ENCODE measurements at places on chromosomes 13 and 19.
A peak's percentile ranks its signal among the peaks of the same experiment; 100 is the strongest.

- no peaks in the 10 kb centered on the region for H3K36me3 ChIP-seq
- H3K27ac ChIP-seq, result no peak overlapping the region
- H3K27me3 ChIP-seq, result no peaks in the 10 kb centered on the region
Observed at GRCh38 chr13:105984236-105984635, 551.2 kb downstream of the EFNB2 start.

GRCh38 chr19:14412996-14413692 is 6.0 kb downstream of the DDX39A start:
- peaks cover 34% of the 10 kb centered on the region for H3K36me3 ChIP-seq
- peaks cover 44% of the 10 kb centered on the region for H3K4me1 ChIP-seq
- DNase-seq, result no peak
- H3K27ac ChIP-seq, result no peak overlapping the region
- no peaks in the 10 kb centered on the region for H3K27me3 ChIP-seq

- H3K4me3 ChIP-seq, result no peak overlapping the region
- H3K27ac ChIP-seq, result peak overlapping the region; percentile 33
- H3K4me1 ChIP-seq, result peaks cover 29% of the 10 kb centered on the region
- H3K27me3 ChIP-seq, result no peaks in the 10 kb centered on the region
- DNase-seq, result no peak
Observed at GRCh38 chr13:48746821-48747220, 93.1 kb downstream of the CYSLTR2 start.

DNA sequence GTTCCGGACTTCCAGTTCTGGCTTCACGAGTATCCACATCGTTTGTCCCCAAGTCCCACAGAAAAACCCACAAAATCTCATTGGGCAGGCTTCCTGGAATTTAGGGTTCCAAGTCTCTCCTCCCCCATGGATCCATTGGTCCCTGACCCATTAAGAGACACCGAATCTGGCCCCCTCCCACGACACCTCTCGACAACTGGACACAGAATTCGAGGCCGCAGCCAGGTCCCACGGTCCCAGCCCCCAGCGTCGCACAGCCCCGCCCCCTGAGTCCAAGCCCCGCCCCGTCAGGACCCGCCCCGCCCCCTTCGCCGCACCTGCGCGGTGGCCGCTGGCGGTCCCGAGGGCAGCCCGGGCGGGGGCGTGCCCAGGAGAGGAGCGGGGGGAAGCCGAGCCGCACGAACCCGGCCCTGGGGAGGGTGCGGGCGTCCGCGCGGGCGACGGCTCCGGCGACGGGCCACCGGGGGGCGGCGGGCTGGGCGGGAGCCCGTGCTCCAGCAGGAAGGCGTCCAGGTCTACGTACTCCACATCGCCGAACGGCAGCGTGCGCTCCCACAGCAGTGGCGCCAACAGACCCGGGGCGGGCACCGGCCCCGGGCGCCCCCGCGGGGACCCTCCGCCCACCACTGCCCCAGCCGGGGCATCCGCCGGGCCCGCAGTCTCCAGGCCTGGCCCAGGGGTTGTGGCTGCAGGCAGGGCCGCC is 1.8 kb downstream of the DBP start:
- DNase-seq, result peak; percentile 84
- peaks cover 72% of the 10 kb centered on the region for H3K4me1 ChIP-seq
- H3K27ac ChIP-seq, result peak overlapping the region; percentile 96

DNA sequence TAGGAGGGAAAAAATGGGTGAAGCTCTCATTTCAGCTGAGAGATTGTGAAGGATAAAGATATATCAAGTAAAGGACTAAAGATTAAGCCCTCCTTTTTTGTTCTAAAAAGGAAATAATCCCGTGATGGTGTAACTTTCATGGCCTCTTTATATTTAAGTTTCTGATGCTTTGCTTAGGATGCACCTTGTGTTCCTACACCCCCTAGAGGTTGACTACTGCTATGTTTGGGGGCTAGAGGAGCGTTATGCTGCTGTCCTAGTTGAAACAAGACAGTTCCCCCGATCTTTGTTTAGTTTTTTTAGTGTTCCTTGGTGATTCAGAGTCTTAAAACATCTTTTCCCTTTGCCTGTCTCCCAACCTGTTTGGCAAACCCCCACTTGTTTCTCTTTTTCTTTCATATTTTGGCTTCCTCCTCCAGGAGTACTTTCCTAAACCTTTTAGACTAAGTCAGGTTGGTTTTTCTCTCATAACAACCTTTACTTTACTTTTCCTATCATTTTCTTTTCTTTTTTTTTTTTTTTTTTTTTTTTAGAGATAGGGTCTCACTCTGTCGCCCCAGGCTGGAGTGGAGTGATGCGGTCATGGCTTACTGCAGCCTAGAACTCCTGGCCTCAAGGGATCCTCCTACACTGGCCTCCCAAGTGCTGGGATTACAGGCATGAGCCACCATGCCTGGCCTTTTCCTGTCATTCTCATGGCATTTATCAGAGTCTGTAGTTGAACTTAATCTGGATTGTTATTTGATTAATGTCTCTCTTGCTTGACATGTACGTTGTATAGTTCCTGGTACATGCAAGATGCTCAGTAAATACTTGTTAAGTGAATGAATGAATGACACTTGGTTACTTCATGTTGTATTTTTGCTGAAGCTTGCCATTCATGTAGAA is 2.8 kb downstream of the UBA2 start:
- H3K4me1 ChIP-seq, result peaks cover 34% of the 10 kb centered on the region
- H3K27me3 ChIP-seq, result no peaks in the 10 kb centered on the region
- H3K27ac ChIP-seq, result peak overlapping the region; percentile 98
- H3K36me3 ChIP-seq, result peaks cover 33% of the 10 kb centered on the region
- peak overlapping the region; percentile 92 for H3K4me3 ChIP-seq

GRCh38 chr13:106186366-106187030 is 349.0 kb downstream of the EFNB2 start:
- H3K27me3 ChIP-seq, result no peaks in the 10 kb centered on the region
- no peak overlapping the region for H3K4me3 ChIP-seq
- no peaks in the 10 kb centered on the region for H3K36me3 ChIP-seq
- H3K27ac ChIP-seq, result no peak overlapping the region
- DNase-seq, result no peak

GRCh38 chr19:56840451-56841192 is at the start of the genes PEG3 and ZIM2:
Gene PEG3, minus strand, starts transcription at chr19:56840726. Its CDS starts 16,071 bp downstream, at chr19:56824655.
Gene ZIM2, minus strand, starts transcription at chr19:56840726. Its CDS starts 16,449 bp downstream, at chr19:56824277.
- DNase-seq, result peak; percentile 67
- peaks cover 4% of the 10 kb centered on the region for H3K27me3 ChIP-seq
- H3K36me3 ChIP-seq, result no peaks in the 10 kb centered on the region
- H3K27ac ChIP-seq, result peak within 1 kb of the TSS; percentile 53
- peaks cover 7% of the 10 kb centered on the region for H3K4me1 ChIP-seq

DNA sequence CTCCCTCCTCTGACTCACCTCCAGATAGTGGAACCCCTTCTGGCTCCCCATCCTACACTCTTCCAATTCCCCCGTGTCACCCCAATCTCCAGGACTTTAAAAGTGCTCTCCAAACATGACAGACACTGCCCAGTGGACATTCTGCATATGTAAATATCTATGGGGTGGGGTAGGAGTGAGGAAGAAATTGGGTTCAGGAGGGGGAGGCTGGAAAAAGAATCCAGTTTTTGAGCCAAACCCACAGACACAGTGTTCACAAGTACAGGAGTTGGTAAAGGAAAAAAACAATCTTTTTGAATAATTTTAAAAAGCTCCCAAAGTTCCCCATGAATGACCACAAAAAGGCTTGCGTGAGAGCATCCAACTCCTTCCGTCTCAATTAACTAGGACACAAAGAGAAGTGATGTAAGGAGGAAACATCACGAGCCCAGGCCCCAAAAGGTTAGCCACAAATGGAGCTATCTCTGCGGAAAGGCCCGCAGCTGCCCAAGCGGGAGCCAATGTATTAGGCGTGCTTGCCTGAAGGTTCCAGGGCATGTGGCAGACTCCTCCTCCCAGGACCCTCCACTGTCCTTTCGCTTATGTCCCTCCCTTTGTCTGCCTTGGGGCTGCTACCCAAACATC is 18.0 kb downstream of the ZC3H4 start:
- no peak overlapping the region for H3K4me3 ChIP-seq
- H3K4me1 ChIP-seq, result peaks cover 46% of the 10 kb centered on the region
- H3K27me3 ChIP-seq, result no peaks in the 10 kb centered on the region
- DNase-seq, result no peak

GRCh38 chr13:75398072-75398471 is 83.9 kb downstream of the TBC1D4 start:
- peak overlapping the region; percentile 22 for H3K27ac ChIP-seq
- no peak overlapping the region for H3K4me3 ChIP-seq
- no peaks in the 10 kb centered on the region for H3K36me3 ChIP-seq

- no peaks in the 10 kb centered on the region for H3K4me1 ChIP-seq
- no peak for DNase-seq
- H3K27me3 ChIP-seq, result no peaks in the 10 kb centered on the region
- H3K36me3 ChIP-seq, result no peaks in the 10 kb centered on the region
Observed at GRCh38 chr13:100789968-100790367, 115.4 kb upstream of the TMTC4 start.

- no peaks in the 10 kb centered on the region for H3K36me3 ChIP-seq
- H3K27ac ChIP-seq, result no peak overlapping the region
- no peak overlapping the region for H3K4me3 ChIP-seq
- no peaks in the 10 kb centered on the region for H3K4me1 ChIP-seq
- DNase-seq, result no peak
Observed at GRCh38 chr13:37479916-37480315, 118.7 kb downstream of the POSTN start.

GRCh38 chr13:23377983-23378632 is 55.4 kb downstream of the SACS start:
- H3K27me3 ChIP-seq, result no peaks in the 10 kb centered on the region
- peaks cover 51% of the 10 kb centered on the region for H3K4me1 ChIP-seq
- DNase-seq, result peak; percentile 49
- H3K36me3 ChIP-seq, result no peaks in the 10 kb centered on the region
- peak overlapping the region; percentile 57 for H3K27ac ChIP-seq

GRCh38 chr19:9986787-9987281 is 23.5 kb downstream of the COL5A3 start:
- peak overlapping the region; percentile 38 for H3K27ac ChIP-seq
- H3K36me3 ChIP-seq, result peaks cover 73% of the 10 kb centered on the region
- H3K4me3 ChIP-seq, result no peak overlapping the region
- peaks cover 12% of the 10 kb centered on the region for H3K4me1 ChIP-seq
- peak; percentile 27 for DNase-seq
- no peaks in the 10 kb centered on the region for H3K27me3 ChIP-seq

DNA sequence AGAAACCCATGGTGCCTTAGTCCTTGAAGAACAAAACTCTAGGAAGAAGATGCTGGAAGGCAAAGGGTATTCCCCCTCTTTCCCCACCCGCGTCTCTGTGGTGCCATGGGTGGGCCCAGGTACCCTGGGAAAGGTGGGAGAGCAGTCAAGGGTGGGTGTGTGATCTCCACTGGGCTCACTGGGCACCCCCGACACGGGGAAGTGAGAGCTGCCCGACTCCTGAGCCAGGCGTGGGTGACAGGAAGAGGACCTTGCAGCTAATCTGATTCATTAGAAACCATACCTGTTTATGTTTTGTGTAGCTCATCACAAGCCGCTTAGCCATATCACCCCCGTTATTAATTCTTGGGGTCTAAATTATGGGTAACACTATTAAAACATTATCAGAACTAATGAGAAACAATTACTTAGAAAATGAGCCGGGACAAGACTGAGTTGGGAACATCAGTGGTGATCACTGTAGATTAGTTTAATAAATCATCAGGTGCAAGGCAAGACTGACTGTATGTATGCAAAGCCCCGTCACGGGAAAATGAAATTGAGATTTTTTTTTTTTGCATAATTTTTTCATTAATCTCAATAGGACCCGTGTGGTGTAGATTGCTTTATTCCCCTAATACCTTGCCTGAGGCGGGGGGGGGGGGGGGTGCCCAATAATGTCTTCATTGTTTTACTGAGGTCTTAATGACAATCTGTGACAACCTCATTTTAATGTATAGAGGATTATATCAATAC is 77.3 kb downstream of the ZIC5 start:
- no peak overlapping the region for H3K4me3 ChIP-seq
- no peak overlapping the region for H3K27ac ChIP-seq
- H3K27me3 ChIP-seq, result peaks cover 51% of the 10 kb centered on the region
- H3K36me3 ChIP-seq, result no peaks in the 10 kb centered on the region
- H3K4me1 ChIP-seq, result peaks cover 3% of the 10 kb centered on the region

GRCh38 chr19:13764101-13764807 is at the start of gene MRI1:
Gene MRI1, plus strand, starts transcription at chr19:13764522. Its CDS starts 67 bp downstream, at chr19:13764589.
- H3K27me3 ChIP-seq, result no peaks in the 10 kb centered on the region
- H3K36me3 ChIP-seq, result peaks cover 23% of the 10 kb centered on the region
- H3K4me3 ChIP-seq, result peak within 1 kb of the TSS; percentile 77
- peaks cover 5% of the 10 kb centered on the region for H3K4me1 ChIP-seq

DNA sequence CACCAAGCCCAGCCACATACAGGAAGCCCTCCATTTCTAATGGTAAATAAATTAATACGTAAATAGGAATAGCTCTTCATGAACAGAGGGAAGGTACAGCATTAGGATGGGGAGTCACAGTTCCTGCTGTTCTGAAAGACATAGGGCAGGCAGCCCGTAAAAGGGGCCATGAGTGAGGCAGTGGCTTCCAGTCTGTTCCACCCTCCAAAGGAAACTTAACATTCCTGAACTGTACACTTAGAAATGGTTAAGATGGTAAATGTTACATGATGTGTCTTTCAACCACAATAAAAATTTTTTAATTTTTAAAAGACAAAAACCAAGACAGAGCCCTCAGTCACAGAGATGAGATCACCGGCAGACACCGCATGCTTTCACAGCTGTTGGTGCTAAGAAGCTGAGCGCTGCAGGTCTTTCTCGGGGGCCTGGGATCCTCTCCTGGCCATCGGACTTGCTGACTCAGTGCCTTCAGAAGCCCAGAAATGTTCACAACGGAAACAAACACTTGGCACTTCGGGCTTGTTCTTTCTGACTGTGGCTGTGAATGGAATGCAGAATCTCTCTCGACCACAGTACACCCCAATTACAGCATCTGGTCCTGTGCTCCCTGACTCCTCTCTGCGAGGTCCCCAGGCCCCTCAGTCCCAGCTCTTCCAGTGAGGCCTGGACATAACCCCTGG is 36.4 kb downstream of the EPS15L1 start:
- H3K27me3 ChIP-seq, result no peaks in the 10 kb centered on the region
- H3K4me3 ChIP-seq, result no peak overlapping the region
- peak overlapping the region; percentile 78 for H3K27ac ChIP-seq
- no peaks in the 10 kb centered on the region for H3K36me3 ChIP-seq
- H3K4me1 ChIP-seq, result peaks cover 14% of the 10 kb centered on the region

GRCh38 chr19:51311351-51312257 is at the start of gene IGLON5:
Gene IGLON5, plus strand, starts transcription at chr19:51311644. Its CDS starts 204 bp downstream, at chr19:51311848.
- no peak within 1 kb of the TSS for H3K27ac ChIP-seq
- no peaks in the 10 kb centered on the region for H3K36me3 ChIP-seq
- peaks cover 29% of the 10 kb centered on the region for H3K27me3 ChIP-seq
- H3K4me3 ChIP-seq, result no peak within 1 kb of the TSS
- no peak for DNase-seq

DNA sequence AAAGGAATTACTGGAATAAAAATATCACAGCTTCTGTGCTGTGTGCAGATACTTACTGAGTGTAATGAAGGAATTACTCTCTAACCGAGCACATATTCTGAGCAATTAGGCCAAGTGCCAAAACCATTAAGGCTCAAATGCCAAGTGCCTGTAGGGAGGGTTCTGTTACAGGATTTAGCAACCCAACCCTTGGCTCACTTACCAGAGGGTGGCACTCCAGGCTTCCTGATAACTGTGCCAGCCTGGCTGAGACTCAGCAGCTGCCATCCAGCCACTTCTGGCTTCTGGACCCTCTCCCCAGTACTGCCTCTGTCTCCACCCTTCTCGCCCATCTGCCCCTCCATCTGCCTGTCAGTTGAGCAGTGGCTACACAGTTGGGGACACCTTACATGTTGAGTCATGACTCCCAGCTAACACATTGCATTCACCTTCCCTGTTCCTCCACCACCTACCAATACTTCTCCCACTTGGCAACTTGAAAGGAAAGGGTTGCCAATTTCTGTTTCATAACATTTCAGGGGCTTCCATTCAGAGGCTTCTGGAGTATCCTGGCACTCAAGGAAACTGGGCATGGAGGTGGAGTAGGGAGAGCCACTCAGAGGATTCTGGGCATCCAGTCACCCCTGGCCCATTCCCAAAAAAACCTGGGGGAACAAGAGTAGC is 110.5 kb downstream of the COG6 start:
- no peak overlapping the region for H3K27ac ChIP-seq
- H3K4me3 ChIP-seq, result no peak overlapping the region
- H3K27me3 ChIP-seq, result no peaks in the 10 kb centered on the region
- peaks cover 5% of the 10 kb centered on the region for H3K4me1 ChIP-seq
- DNase-seq, result peak; percentile 25
